PC-3 (cell line): ENCODE measurements at places on chromosomes 4 and X.

DNA sequence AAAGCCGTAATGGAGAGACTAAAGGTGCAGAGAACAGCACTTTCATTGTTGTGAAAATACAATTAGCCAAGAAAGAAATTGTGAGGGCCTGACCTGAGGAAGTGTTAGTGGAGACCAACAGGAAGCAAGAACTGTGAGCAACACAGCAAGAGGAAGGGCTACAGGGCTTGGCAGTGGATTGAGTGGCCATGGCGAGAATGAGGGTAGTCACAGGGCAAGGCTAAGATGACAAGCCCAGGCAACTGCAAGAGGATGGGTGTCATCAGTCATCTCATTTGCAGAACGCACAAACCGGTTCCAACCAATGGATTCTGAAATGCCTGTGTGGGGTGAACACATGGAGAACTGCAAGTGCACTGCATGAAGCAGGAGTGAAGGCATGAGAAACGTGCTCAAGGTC lies 3.6 kb downstream of the SLC10A6 start:
- DNase-seq = no peak

DNA sequence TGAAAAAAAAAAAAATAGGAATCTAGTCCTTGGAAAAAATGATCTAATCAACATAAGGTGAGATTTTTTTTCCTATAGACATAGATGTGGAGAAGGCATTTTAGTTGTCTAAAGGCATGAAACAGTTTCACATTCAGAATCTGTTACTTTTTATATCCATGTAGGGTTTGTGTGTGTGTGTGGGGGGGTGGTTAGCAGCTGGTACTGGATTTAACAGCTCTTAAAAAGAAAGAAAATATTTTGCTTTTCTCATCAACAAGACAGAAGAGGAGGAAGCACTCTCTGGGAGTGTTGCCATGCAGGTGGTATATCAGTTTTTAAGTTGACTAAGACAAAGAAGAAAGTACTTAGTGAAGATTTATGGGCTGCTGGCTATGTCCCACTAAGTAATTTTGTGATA lies 122.3 kb downstream of the VCX3B start:
- no peak for DNase-seq

GRCh38 chr4:188246488-188246887 lies 107.2 kb downstream of the TRIML1 start:
- DNase-seq = peak; percentile 21

GRCh38 chrX:153685751-153686696 lies 1.7 kb upstream of the SLC6A8 start:
- no peak for DNase-seq

DNA sequence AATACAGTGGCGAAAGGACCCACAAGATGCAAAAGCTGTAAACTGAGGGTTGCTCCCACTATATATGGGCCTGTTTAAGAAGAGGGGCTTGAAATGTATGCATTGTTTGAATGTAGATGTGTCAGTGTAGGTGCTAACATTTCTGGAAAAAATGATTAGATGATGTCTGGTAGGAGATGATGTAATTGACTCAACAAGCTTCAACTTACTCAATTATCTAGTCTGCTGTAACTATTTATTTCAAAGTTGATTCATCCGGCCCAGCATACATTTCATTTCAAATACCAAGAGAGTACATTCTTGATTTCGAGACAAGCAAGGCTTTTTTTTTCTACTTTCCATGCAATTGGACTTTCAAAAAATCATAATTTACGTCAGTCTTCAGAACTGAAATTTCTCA lies 9.3 kb upstream of the ENAM start:
- no peak for DNase-seq

GRCh38 chr4:187865914-187866313 lies 129.7 kb upstream of the ZFP42 start:
- DNase-seq = no peak

- DNase-seq = peak; percentile 95
Observed at GRCh38 chrX:44012484-44013096, 39.4 kb upstream of the NDP start.

- no peak for DNase-seq
Observed at GRCh38 chrX:21747558-21747957, 10.4 kb downstream of the SMPX start.

DNA sequence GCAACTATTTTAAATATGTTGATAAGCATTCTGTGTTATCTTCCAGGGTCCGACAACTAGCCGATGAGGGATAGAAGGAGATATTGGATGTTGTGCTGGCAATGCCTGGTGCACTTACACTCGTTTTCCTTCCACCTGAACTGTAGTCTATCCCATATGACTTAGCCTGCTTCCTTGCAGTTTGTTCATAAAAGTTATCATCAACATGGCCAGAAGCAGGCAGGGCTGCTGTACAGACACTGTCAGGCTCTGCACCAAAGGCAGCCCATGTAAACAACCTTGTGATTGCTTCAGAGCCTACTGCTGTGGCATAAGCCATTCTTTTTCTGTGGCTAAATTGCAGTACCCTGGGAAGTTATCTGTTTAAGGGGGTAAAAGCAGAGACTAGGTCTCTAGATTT lies 1.6 kb downstream of the MAPK10 start:
- DNase-seq = no peak

DNA sequence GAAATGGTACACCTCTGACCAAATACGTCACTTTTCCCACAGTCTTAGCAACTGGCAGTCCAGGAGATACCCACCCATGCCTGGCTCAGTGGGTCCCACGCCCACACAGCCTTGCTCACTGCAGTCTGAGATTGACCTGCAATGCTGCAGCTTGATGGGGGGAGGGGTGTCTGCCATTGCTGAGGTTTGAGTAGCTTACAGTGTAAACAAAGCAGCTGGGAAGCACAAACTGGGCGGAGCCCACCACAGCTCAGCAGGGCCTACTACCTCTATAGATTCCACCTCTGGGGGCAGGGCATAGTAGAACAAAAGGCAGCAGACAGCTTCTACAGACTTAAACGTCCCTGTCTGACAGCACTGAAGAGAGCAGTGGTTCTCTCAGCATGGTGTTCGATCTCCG lies 52.7 kb downstream of the AMER1 start:
- no peak for DNase-seq

DNA sequence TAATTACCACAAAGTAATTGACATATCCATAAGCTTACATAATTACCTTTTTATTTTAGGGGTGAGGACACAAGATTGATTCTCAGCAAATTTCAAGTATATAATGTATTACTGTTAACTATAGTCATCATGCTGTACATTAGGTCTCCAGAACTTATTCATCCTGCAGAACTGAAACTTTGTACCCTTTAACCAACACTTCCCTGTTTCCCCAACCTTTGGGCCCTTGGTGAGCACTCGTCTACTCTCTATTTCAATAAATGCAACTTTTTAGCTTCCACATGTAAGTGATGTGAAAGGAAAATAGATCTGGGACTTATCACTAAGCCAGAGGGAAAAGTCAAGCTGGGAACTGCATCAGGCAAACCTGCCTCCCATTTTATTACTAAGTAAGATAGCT lies 33.6 kb upstream of the CCNG2 start:
- DNase-seq = no peak

DNA sequence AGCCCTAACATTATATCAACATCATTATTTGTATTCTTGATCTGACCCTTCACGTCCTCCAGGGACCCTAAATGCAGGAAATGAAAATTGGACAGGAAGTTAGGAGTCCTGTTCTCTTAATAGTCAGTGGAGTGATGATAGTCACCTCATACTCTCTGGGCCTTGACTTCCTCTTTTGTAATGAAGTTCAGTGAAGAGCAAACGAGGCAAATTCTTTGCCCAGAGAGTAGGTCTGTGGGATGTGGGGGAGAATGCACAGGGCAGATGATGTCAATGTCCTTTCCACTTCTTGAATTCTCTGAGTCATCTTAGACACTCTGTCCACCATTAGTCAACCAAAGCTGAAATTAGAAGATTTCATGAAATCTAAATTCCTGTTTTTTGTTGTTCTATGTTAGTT lies 17.1 kb upstream of the GPRIN3 start:
- DNase-seq = no peak

GRCh38 chr4:110867251-110867960 lies 244.5 kb upstream of the PITX2 start:
- no peak for DNase-seq

DNA sequence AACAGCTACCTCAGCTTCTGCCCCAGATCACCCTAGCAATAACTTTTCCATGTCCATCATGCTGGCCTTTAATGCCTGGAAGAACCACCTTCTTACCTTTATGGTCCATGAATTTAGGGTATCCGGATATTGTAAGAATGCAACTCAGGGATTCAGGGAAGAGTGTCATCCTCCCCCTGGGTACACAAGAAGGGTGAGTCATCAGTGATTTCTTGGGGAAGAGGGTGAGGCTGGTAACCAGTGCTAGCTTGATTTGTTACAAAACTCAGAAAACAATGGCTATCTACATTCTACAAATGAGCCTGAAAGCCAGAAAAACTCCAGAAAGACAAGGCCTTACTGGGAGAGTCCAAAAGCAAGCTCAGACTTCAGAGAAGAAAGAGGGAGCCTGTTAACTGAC lies 10.4 kb upstream of the NALF2 start:
- peak; percentile 22 for DNase-seq

DNA sequence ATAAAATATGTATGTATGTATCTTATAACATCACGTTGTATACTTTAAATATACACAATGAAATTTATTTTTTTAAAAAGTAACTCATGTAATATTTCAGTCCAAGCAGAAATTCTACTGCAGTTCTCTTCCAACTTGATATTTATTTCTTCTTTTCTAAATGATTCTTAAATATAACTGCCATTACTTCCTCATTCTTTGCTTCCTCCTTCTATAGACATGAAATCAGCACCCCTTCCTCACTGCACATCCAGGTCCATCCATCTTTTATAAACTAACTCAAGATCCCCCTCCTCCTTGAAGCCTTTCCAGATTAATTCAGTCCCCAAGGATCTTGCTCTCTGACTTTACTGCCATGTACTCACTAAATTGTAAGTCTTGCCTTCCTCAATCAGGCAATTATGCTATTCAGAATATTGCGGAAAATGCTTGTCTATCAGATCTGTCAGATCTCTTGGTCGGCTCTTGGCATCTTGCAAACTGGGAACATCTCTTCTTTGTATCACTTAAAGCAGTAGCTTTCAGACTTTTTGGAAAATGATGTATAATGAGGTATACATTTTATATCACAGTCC lies 3.7 kb downstream of the GPRIN3 start:
- no peak for DNase-seq

DNA sequence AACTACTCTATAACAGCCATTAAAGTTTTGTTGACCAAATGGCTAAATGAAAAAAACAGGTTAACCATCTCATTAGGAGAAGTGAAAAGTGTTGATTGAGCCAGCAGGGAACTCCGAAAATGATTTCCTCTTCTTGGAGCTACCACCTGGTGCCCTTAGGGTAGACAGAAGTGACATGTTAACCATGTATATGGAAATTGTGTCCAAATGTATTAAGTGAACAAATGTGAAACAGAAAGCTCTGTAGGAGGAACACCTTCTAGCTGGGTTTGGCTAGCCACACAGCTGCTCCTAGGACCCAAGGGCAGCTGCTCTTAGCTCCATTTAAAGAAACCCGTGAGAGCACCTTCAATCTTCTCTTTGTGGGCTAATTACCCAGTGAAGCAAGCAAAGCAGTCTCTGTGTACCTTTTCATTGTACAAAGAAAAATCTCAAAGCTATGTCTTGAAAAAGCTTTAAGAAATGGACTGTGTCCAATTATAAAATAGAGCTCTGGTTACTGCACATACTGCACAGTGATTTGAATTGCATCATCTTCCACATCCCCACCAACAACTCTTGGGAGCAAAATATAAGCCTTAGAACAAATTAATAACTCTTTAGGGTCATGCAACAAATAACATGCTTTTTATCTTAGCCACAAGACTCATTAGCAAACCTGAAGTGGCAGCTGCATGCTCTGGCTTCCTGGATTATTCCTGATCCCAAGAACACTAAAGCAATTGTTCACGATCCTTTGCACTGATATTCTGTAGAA lies 59.2 kb upstream of the PARM1 start:
- DNase-seq = no peak

GRCh38 chr4:134201216-134202161 lies at the start of gene PABPC4L:
Gene PABPC4L (minus strand): TSS chr4:134201789. CDS start chr4:134201019, 770 bp downstream.
- DNase-seq = peak; percentile 72

- DNase-seq = no peak
Observed at GRCh38 chrX:18997916-18998315, 14.0 kb upstream of the PHKA2 start.

- DNase-seq = no peak
Observed at GRCh38 chr4:7717946-7718490, 221.6 kb downstream of the AFAP1 start.

GRCh38 chr4:176150356-176150682 lies 45.1 kb downstream of the SPATA4 start:
- peak; percentile 47 for DNase-seq

- no peak for DNase-seq
Observed at GRCh38 chrX:105462186-105462585, 241.7 kb upstream of the TEX13A start.

GRCh38 chr4:2470791-2471190 lies 1.9 kb downstream of the RNF4 start:
- no peak for DNase-seq

DNA sequence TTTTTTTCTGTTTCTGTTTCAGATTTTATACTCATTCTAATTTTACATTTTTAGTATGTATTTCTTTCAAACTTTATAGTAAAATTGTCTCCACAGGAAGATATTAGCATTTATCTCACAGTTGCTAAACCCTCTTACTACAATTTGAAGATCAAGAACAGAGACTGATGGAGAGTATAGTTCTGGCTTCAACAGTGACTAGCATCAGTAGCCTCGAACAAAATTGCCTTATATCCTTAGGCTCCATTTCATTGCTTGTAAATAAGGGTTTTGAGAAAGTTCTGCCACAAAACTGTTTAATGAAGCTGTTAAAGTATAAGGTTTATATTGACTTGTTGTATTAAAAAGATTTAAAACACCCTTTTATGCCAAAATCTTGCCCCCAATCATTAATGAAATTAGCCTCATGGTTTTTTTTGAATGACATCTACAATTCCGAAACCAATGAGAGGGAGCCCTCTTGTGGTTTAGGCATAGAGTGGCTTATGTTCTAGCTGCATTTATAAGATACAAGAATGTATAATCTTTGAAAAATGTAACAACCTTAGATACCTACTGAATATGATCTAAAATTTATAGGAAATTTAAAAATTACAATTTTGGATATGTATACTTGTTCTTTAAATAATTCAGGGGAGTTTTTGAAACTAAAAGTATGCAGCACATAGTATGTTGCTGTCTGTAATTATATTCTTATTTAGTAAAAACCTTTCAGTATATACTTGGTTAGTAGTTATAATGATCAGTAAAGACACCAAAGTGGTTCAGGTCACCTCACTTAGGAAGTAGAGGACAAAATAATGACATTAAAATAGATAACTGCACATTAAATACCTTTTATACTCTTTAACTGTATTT lies 109.8 kb upstream of the HPGD start:
- DNase-seq = peak; percentile 50

- peak; percentile 63 for DNase-seq
Observed at GRCh38 chr4:180949424-180950213, 1293.6 kb upstream of the TENM3 start.
